ENCODE measurements at places on chromosomes 2 and 18.

DNA sequence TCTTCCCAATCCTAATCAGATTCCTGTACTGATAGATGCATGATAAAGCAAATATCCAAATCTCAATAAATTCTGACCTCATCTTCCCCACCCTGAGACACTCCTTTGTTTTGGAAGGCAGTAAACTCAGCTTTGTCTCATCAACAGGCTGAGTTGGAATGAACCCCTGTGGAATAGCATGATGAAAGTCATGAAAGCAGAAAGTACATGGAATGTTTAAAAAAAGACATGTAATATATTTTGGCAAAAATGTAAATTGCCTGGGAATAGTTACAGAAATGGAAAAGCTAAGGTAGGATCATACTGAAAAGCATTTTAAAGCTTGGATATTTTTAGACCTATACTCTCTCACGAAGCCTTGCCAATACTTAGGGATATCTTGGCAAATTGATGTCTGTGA lies 468.7 kb upstream of the CDH7 start:
- DNase-seq: no peak

DNA sequence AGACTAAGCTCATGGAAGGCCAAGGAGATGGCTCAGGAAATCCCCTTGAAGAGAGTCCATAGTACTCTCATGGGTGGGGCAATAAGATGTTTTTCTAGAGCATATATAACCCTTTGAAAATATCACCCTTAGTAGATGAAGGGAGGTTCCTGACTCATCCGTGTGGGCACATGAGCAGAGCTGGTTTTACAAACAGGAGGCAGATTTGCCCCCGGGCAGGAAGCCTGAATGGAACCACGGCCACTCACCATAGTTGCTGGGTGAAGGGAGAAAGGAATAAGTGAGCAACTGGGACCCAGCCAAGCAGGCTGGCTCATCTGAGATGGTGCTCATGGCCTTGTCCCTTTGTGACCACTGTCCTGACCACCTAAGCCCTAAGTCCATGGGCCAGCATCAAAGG lies 29.0 kb upstream of the MAPRE3 start:
- no peak for DNase-seq

DNA sequence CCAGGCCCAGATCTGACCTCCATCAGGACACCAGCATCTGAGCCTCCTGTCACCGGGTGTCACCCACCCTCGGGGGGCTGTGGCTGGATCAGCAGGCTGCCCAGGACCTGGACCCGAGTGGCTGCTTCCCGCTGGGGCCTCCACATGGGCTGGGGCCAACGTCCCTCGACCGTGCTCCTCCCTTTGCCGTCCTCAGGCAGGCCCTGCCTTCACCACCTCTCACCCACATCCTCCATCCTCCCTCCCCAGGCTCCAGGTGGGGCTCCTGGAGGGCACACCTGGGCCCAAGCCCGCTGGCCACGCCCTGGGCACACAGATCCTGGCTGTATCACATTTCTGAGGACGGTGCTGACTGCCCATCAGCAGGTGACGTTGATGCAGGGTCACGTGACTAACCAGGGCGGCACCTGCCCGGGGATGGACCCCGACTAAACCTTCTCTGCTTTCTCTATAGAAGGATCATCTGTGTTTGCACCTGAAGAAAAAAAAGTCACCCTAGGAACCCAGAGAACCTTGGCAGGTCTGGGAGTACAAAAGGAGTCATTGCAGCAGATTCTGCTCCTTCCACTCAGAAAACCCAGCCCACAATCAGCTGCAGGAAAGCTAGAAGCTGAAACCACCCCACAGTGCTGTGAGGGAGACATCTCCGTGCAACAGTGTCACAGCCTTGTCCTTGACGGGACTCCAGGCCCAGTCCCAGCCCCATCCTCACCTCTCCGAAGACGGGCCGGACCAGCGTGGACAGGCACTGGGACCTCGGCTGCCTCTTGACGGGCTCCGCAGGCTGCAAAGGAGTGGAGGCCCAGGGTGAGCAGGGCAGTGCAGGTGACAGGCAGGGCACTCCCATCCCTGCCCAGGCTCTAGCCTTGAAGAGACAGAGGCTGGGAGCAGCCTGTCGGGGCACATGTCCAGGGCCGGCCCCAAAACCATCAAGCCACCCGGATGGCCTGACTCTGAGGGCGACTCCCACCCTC lies 11.2 kb downstream of the STK25 start:
- no peak for DNase-seq

DNA sequence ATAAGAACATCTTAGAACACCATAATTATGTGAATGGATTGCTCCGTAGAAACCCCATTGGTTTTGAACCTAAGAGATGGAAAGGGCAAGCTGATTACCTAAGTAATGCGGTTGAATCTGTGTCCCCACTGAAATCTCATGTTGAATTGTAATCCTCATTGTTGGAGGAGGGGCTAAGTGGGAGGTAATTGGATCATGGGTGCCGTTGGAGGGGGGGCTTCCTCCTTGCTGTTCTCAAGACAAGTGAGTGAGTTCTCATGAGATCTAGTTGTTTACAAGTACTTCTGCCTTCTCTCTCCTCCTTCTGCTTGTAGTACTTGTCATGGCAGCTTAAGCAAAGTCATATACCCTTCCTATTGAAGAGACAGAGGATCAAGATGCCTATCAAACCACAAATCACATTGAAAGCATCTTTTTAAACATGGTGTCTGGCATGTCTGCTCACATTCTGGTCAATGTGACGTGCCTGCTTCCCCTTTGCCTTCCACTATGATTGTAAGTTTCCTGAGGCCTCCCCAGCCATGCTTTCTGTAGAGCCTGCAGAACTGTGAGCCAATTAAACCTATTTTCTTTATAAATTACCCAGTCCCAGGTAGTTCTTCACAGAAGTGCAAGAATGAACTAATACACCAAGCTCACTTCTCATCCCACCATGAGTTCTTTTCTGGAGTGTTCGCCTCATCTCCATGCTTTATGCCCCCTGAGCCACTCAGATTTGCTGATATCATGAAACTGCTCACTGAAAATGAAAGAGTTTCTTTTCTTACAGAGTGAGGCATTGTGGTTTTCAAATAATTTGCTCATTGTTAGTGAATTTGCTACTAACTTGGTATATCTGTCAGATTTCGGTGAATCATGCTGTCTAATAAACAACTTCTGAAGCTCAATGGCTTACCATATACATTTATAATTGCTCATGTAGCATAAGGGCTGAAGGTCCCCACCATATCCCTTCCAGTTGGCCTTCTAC lies 23.6 kb downstream of the KCNE4 start:
- no peak for DNase-seq

- DNase-seq: no peak
Observed at GRCh38 chr2:136874258-136874657, 108.9 kb downstream of the THSD7B start.

All from ELF-1 (cell line).